ENCODE measurements at places on chromosomes 4 and X. TPM values are rescaled to one million over a fixed set of nuclear protein-coding genes. Genes with fewer than 3 reads are reported as not detected.

Gene RAB41
- not detected for total RNA-seq

Gene SYNPO2
- 52.7 TPM for total RNA-seq

Gene MAOB
- 46.0 TPM for total RNA-seq

Gene HSFX2
- 0.98 TPM for total RNA-seq

DNA sequence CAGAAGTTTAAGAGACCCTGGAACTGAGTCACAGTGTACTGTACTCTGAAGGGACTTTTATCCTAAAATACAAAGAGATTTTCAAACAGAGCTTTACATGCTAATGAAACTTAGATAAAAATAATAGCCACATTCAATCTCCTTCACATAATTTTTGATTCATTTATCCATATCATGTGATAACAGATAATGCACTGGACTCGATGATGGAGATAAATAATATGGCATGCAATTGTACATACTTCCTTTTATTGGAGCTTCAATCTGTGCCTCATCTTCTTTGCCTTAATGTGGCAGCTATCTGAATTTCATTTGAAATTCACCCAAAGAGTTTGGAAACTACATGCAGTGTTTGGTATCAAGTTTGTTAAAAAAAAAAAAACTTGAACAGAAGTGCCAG lies 390.6 kb downstream of the CFAP47 start:
- no peaks in the 10 kb centered on the region for H3K27me3 ChIP-seq
- H3K27ac ChIP-seq, result no peak overlapping the region
- no peak overlapping the region for H3K4me3 ChIP-seq
- H3K36me3 ChIP-seq, result no peaks in the 10 kb centered on the region
- DNase-seq, result no peak
- H3K4me1 ChIP-seq, result no peaks in the 10 kb centered on the region

- H3K27me3 ChIP-seq, result peaks cover 67% of the 10 kb centered on the region
- no peaks in the 10 kb centered on the region for H3K36me3 ChIP-seq
- H3K27ac ChIP-seq, result peak overlapping the region; percentile 80
- DNase-seq, result no peak
- no peak overlapping the region for H3K4me3 ChIP-seq
Measured at GRCh38 chrX:107721318-107721717, 54.3 kb downstream of the TSC22D3 start.

DNA sequence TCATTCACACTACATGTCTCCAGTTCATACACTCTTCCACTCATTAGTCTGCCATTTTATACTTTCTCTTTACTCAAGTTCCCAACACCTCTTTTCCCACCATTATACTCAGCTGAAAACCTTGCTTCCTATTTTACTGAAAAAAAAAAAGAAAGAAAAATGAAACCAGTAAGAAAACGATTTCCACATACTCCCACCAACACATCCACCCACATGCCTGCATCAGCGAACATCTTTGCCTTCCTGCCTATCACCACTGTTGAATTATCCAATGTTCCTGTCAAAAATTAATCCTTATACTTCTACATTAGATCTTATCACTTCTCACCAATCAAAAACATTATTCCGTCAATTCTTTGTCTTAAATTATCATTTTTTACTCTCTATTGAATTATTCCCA lies 188.1 kb upstream of the FAM241A start:
- DNase-seq, result no peak
- no peak overlapping the region for H3K4me3 ChIP-seq
- no peak overlapping the region for H3K27ac ChIP-seq
- H3K27me3 ChIP-seq, result no peaks in the 10 kb centered on the region
- H3K4me1 ChIP-seq, result no peaks in the 10 kb centered on the region

GRCh38 chr4:95601356-95601755 lies 52.6 kb upstream of the UNC5C start:
- H3K4me1 ChIP-seq, result no peaks in the 10 kb centered on the region
- no peaks in the 10 kb centered on the region for H3K36me3 ChIP-seq
- H3K27me3 ChIP-seq, result no peaks in the 10 kb centered on the region
- H3K27ac ChIP-seq, result no peak overlapping the region

DNA sequence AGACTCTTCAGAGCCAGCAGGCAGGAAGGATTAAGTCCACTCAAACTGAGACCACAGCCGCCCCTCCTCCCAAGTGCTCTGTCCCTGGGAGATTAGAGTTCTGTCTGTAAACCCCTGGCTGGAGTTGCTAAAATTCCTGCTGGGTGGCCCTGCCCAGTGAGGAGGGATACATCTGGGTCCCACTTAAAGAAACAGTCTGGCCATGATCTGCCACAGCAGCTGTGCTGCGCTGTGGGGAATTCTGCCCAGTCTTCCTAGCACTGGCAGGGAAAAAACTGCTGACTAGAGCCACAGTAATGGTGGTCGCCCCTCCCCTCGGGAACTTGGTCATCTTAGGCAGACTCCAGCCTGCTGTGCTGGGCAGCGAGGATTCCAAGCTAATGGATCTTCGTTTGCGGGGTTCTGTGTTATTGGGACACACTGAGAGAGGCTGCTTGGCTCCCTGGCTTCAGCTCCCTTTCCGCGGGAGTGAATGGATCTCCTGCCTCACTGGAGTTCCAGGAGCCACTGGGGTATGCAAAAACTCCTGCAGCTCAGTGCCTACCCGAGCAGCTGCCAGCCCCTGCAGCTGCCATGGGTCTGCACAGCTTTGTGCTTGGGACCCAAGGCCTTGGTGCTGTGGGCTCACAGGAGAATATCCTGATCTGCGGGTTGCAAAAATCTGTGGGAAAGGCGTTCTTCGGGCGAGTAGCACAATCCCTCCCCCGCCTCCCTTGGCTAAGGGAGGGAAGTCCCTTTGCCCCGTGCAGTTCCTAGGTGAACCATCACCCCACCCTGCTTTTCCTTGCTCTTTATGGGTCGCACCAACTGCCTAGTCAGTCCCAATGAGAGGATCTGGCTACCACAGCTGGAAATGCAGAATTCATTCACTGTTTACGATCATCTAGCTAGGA lies 15.7 kb downstream of the ZXDB start:
- no peak for DNase-seq
- H3K27me3 ChIP-seq, result no peaks in the 10 kb centered on the region
- no peak overlapping the region for H3K4me3 ChIP-seq
- no peak overlapping the region for H3K27ac ChIP-seq

DNA sequence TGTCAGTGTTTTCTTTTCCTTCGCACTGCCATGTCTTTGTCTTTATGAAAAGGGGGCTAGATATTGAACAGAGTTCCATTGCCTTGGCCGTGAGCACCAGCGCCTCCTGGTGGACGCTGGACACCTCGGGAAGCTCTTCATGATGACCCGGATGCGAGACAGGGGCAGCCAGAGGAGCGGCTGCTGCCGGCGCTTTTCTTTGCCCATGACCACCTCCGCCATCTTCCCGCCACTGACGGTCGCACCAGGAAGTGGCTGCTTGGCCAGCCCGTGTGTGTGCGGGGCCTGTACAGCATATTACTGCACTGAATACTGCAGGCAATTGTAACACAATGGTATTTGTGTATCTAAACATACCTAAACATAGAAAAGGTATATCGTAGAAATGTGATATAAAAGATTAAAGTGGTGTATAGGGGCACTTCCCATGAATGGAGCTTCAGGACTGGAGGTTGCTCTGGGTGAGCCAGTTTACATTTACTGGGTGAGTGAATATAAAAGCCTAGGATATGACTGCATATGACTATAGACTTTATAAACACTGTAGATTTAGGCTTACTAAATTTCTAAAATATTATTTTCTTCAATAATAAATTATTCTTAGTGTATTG lies 15.8 kb upstream of the GRIA2 start:
- no peak overlapping the region for H3K27ac ChIP-seq
- H3K36me3 ChIP-seq, result no peaks in the 10 kb centered on the region
- no peak for DNase-seq

DNA sequence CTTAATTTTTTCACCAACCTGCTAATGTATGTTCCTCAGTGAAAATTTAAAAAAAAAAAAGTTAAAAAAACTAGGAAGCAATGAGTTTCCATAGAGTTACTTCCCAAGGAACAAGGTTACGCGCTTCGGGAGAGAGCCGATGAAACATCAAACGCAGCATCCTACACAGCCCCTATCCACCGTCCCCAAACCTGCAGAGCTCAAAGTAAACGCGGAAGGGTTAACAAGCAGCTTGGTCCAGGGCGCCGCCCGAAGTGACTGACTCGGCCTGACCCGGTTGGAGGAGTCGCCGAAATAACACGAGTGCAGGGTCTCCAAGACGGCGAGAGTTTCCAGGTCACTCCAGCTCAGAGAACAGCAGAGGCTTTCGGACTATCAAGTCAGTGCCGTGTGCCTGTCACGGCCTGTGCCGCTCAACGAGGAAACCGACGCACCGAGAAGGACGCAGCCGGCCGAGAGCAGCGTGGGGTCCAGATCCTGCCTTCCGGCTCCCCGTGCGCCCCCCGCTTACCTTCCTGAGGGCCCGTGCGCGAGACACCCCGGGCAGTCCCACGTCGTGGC lies 512 bp downstream of the NOP14 start:
- peak overlapping the region; percentile 80 for H3K27ac ChIP-seq
- DNase-seq, result no peak
- H3K4me3 ChIP-seq, result peak overlapping the region; percentile 93
- peaks cover 9% of the 10 kb centered on the region for H3K4me1 ChIP-seq

DNA sequence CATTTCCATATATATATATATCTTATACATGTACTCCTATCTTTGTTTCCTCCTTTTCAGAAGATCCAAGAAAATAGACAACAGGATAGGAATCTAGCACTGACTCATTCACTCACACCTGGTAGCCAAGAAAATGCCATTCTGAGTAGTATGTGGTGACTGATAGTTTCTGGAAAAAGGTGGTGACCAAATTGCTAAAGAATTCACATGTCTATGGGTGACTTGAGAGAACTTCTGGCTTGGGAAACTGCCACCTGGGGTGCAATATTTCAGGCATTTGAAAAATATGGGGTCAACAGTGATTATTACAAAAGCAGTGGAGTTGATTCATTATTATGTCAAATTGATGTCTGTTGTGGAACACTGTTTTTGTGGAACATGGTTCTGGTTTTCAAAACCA lies 605.1 kb downstream of the PCDH18 start:
- H3K27ac ChIP-seq, result no peak overlapping the region
- no peak for DNase-seq
- no peaks in the 10 kb centered on the region for H3K36me3 ChIP-seq
- no peaks in the 10 kb centered on the region for H3K4me1 ChIP-seq
- no peak overlapping the region for H3K4me3 ChIP-seq

DNA sequence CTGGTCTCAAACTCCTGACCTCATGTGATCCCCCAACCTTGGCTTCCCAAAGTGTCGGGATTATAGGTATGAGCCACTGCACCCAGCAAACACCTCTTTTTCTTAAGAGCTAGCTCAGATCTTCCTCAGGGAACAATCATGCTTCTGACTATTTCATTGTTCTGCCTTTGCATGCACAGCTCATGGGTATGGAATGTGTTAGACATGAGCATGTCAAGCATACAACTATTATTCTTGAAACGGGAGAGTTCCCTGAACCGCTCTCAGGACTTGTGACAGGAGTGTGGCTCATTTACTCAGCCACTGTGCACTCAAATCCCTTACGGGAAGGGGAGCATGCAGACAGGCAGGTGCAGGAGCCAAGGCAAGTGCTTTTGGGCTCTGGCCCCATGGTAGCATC lies 231.7 kb upstream of the TAPT1 start:
- no peak for DNase-seq
- no peaks in the 10 kb centered on the region for H3K4me1 ChIP-seq
- H3K36me3 ChIP-seq, result no peaks in the 10 kb centered on the region
- H3K27ac ChIP-seq, result no peak overlapping the region
- H3K27me3 ChIP-seq, result no peaks in the 10 kb centered on the region
- no peak overlapping the region for H3K4me3 ChIP-seq

DNA sequence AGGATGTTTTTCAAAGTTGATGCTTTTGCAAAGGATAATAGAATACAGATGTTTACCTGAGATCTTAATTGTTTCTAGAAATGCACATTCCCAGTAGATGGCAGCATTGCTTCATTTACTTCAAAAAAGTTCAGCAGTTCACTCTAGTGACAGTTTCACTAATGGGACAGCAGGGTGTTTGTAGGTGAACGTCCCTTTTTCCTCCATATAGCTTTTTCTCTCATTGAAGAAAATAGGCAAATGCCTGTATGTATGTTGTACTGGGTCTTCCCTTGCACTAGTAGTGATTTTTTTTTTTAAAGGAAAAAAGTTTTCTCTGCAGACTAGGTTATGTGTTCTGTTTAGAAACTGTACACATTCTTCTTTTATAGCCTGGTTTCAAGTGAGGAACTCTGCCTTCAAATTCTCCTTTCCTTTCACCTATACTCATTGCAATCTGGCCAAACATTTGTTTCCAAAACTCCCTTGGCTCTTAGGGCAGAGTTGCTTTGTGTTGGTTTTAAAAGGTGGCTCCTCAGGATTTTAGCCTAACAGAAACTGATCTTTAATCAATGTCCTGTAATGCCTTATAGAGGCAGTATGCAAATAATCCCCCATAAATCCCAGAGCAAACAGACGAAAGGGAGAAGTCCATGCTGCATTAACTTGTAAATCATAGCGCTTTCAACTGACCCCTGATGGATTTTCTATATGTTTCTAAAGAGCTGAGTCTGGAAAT lies 86.3 kb downstream of the EGF start:
- H3K36me3 ChIP-seq, result no peaks in the 10 kb centered on the region
- no peak for DNase-seq
